ENCODE measurements at places on chromosomes 5 and 9.

DNA sequence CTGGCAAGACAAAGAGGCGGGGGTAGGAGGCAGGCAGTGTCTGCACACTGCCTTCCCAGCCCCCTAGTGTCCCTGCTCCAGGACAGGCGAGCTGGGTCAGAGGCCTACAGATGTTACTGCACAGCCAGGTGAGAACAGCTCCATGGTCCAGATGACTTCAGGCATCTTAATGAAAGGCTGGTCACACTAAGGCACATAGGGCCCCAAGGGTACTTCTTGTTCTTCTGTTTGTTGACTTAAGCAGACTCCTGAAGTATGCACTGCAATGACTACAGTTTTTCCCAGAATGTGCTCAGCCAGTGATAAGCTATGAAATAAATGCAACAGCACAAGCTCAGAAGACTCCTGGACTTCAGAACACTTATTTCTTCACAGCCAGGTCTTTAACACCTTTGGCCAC is 27.4 kb downstream of the ATPSCKMT start:
- no peak for DNase-seq

DNA sequence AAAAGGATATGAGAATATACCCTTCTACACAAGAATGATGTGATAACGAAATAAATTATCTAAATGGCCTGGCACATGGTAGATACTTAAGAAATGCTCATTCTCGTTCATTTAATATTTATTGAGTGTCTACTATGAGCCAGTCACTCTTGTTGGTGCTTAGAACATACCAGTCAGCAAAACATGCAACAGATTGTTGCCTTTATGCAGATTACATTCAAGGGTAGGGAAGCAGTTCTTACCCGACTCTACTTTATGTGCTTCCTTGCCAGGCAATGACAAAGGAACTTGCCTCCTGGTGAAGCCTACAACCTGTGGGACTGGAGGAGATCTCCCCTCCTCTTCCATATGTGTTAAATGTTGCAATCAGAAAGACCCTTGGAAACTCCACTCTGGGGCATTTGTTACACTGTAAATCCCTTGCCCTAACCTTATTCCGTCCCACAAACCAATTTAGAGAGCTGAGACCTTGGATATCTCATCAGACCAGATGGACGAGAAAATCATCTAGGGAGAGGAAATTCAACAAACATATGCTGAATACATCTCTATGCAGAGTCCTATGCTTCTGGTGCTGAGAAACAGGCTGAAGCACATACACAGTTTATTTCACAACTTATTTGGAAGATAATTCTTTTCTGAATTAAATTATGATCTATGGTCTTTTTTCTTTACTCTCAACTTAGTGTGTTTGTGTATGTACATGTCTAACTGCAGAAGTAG is 128.1 kb upstream of the TRIM32 start:
- no peak for DNase-seq

DNA sequence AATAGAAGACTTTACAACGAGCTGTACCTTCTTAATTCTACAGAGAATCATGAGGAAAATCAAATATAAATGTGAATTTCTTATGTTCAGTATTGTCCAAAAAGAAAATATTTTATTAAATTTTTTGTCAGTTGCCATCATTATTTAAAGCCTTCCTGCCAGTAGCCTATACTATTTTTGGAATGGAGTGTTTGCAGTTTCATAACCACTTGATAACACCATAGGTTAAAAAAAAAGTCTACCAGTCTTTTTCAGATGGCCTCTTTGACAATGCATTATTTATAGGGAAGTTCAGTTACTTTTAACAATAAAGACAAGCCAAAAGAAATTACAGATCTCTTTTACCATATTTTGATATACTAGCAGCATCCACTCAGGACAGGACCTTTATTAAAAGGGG is 80.3 kb upstream of the CCDC152 start:
- no peak for DNase-seq

- no peak for DNase-seq
These were observed 5.7 kb upstream of the EXOC3 start for GRCh38 chr5:437281-437771.

- no peak for DNase-seq
These were observed 203.8 kb downstream of the SNCAIP start for GRCh38 chr5:122515709-122516431.

- no peak for DNase-seq
These were observed 5.5 kb downstream of the ANGPTL2 start for GRCh38 chr9:127116957-127117356.
